ENCODE measurements at places on chromosomes 2 and 18. TPM values are rescaled to one million over a fixed set of nuclear protein-coding genes. Genes with fewer than 3 reads are reported as not detected.

SCTR gene
- 0.09 TPM for total RNA-seq

STARD6 gene
- not detected for total RNA-seq

FZD7 gene
- 21.8 TPM for total RNA-seq

GRCh38 chr2:211241891-211242290 is 685.5 kb downstream of the CPS1 start:
- H3K36me3 ChIP-seq, result no peaks in the 10 kb centered on the region
- no peak overlapping the region for H3K27ac ChIP-seq
- no peak overlapping the region for H3K4me3 ChIP-seq

GRCh38 chr2:32922501-32922900 is 24.3 kb upstream of the LTBP1 start:
- H3K4me1 ChIP-seq, result no peaks in the 10 kb centered on the region
- no peak overlapping the region for H3K27ac ChIP-seq
- no peaks in the 10 kb centered on the region for H3K27me3 ChIP-seq
- no peak for DNase-seq

- no peaks in the 10 kb centered on the region for H3K27me3 ChIP-seq
- no peak for DNase-seq
- H3K27ac ChIP-seq, result no peak overlapping the region
- H3K4me3 ChIP-seq, result no peak overlapping the region
Observed at GRCh38 chr2:54347622-54348021, 91.6 kb upstream of the TSPYL6 start.

DNA sequence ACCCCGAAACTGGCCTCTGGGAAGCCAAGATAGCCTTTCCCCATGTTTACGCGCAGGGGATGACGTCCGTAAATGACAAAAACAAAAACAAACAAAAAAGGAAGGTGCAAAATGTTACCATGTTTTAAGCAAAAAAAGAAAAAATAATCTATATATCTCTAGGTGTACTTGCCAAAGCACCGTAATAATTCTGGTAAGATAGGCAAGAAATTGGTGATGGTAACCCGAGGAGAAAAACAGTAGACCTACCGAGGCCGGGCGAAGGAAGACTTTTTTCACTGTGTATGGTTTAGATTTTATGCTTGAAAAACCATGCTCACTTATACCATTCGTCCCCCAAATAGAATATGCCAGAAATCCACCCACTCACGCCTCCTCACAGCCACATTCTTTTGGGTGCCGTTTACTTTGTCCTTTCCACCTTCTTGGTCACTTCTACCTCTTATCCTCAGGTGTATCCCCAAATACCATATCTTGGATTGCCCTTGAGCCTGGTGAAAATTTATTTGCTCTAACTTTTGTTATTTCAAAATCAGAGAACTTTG is 8.0 kb downstream of the GATA6 start:
- peaks cover 49% of the 10 kb centered on the region for H3K36me3 ChIP-seq
- peaks cover 51% of the 10 kb centered on the region for H3K4me1 ChIP-seq
- no peaks in the 10 kb centered on the region for H3K27me3 ChIP-seq
- peak overlapping the region; percentile 94 for H3K4me3 ChIP-seq
- peak overlapping the region; percentile 99 for H3K27ac ChIP-seq

- H3K27me3 ChIP-seq, result no peaks in the 10 kb centered on the region
- H3K36me3 ChIP-seq, result no peaks in the 10 kb centered on the region
- no peak overlapping the region for H3K27ac ChIP-seq
- H3K4me1 ChIP-seq, result no peaks in the 10 kb centered on the region
- DNase-seq, result no peak
- H3K4me3 ChIP-seq, result no peak overlapping the region
Observed at GRCh38 chr2:8204711-8205110, 477.1 kb upstream of the ID2 start.

All from cardiac muscle cell (in vitro differentiated cells and primary cell).